ENCODE measurements at places on chromosomes 3 and 15.
A peak's percentile ranks its signal among the peaks of the same experiment; 100 is the strongest.

- DNase-seq, result no peak
Measured at GRCh38 chr15:48766196-48766595, 44.7 kb downstream of the CEP152 start.

GRCh38 chr3:30600572-30600971 lies 5.8 kb upstream of the TGFBR2 start:
- no peak for DNase-seq

- no peak for DNase-seq
Measured at GRCh38 chr3:140763532-140763931, 85.7 kb downstream of the TRIM42 start.

GRCh38 chr3:186411994-186412393 lies 50.0 kb upstream of the DGKG start:
- DNase-seq, result peak; percentile 4
